ENCODE measurements at places on chromosomes 5 and 9.

DNA sequence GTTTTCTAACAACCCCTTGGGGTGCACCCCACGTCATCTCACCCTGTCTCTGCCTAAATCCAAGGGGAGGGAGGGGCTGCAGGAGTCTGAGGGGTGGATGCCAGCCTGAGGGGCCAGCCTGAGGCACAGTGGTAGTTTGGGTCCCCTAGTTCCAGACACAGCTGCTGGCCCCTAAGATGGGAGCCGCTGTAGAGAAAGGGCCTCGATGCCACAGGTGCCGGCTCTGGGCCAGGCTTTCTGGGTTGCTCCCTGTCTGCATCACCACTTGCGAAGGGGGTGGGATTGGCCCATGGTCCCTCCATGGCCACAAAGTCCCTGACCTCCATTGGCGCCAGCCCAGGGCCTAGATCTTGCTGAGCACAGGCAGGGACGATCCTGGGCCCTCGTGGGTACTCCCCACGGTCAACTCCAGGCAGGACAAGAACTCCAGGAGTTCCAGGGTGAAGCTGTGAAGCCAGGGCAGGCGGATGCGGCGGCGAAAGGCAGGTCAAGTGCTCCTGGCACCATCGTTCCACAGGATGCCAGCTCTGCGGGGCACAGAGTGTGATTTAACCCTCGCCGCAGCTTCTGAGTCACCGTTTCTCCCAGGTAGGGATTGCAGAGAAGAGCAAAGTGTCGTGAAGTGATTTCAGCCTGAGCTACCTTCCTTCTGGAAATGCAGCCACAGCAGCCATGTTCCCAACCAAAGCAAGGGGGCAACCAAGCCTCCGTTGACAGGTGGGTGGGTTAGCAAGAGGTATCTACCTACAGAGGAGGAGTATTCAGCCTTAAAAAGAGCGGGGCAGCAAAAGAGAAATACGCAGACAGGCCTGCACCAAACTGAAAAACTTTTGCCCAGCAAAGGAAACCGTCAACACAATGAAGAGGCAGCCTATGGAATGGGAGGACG lies 41.6 kb upstream of the EXOC3 start:
- DNase-seq, result no peak

DNA sequence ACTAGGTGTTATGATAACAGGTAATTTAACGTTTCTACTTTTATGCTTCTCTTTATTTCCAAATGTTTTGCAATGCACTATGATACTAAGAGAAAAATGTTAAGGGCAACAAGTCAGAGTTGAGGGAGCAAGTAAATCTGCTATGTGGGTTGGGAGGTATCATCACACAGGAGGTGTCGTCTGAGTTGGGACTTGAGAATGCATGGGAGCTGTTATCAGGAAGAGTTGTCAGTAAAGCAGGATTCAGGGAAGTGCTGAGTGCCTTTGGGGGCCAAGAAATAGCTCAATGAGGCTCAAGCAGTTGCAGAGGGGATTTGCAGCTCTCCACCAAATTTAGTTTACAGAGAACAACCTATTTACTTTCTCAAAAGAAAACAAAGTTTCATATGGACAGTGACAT lies 108.0 kb downstream of the PPP2R2B start:
- no peak for DNase-seq

GRCh38 chr9:13213337-13213736 lies 66.2 kb downstream of the MPDZ start:
- no peak for DNase-seq

GRCh38 chr5:139474890-139475791 lies 4.3 kb downstream of the SMIM33 start:
- DNase-seq, result peak; percentile 28

DNA sequence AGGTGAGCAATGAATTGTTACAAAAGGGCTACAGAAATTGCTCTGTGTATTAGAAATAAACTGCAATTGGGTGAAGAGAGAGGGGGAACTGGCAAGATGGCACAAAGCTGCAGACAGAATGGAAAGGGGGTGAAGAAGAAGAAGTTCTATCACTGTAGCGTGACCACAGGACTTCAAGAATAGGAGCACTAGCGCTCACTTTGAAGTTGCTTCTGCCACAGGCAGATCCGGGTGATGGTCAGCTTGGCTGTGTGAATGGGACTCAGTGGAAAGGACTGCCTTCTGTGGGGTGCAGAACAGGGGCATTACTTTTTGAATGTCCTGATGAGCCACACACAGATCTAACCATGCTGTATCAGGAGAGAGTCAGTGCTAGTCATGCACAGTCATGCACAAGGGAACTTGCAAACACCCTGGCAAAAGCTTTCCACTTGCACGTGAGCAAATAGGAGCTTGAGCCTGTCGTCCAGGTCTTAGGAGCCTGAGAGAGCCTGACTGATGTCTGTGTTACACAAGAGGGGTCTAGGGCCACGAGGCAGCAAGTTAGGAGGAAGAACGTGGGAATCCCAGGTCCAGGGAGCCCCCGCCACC lies 16.3 kb downstream of the IL5 start:
- DNase-seq, result no peak

DNA sequence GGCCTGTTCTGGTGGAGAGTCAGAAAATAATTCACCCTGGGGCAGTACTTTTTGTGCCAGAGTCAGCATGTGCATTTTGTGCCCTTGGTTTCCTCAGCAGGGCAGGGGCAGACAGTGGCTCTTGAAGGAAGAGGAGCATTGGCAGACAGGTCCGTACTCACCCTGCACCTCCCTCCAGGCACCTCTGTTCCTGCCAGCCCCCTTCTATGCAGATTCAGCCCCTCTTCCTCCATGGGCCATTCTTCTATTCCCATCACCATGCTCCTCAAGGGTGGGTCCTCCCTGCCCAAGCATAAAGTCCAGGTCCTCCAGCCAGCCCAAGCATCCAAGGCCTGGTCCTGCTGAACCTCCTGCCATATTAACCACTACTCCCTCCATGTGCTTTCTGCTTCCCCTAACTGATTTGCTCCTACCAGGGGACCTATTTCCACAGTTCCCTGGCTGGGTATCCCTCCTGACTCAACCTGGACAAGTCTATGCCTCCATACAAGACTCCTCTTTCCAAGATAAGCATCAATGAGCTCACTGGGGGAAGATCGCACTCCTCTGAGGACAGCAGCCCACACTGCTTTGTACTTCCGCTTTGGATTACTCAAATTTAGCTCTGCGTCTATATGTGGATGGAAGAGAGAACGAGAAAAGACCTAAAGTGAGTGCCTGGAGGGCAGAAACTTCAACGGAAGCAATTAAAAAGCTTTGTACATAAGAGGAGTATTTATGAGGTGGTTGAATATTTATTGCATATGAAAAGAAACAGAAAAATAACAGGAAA lies 9.3 kb upstream of the ACSL6 start:
- DNase-seq, result no peak

DNA sequence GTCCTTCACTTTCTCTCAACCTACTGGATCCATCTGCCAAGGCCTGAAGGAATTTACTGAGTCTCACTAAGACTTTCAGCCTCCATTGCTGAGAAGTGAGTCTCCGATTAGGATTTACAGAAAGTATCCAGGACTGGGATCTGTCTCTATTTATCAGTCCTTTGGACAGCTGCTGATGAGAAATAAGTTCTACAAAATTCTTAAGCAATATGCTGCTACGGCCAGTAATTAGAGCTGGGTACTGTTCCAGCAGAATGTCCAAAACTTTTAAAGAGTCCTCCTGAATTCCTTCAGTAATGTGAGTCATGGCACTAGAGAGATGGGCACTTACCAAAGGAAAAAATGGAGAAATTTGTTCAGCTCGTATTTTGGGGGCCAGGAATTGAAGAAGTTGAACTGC lies 5.9 kb downstream of the TEX10 start:
- no peak for DNase-seq

DNA sequence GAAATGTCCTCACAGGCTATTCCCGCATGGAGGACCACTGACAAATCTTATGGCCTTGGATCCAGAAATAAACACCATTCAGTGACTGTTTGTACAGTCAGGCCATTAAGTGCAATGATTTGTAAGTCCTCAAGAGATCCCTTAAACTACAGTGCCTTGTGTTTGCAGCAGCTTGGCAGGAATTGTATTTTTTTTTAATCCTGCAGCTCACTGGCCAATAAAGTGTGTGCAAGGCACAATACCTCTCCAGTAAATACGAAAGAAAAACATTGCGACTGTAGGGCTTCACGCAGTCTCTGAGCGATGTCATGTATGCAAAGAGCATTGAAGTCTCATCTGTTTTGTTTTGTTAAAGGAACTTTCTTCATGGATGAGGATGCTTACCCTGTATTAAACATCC lies 74.2 kb upstream of the TUSC1 start:
- DNase-seq, result no peak

DNA sequence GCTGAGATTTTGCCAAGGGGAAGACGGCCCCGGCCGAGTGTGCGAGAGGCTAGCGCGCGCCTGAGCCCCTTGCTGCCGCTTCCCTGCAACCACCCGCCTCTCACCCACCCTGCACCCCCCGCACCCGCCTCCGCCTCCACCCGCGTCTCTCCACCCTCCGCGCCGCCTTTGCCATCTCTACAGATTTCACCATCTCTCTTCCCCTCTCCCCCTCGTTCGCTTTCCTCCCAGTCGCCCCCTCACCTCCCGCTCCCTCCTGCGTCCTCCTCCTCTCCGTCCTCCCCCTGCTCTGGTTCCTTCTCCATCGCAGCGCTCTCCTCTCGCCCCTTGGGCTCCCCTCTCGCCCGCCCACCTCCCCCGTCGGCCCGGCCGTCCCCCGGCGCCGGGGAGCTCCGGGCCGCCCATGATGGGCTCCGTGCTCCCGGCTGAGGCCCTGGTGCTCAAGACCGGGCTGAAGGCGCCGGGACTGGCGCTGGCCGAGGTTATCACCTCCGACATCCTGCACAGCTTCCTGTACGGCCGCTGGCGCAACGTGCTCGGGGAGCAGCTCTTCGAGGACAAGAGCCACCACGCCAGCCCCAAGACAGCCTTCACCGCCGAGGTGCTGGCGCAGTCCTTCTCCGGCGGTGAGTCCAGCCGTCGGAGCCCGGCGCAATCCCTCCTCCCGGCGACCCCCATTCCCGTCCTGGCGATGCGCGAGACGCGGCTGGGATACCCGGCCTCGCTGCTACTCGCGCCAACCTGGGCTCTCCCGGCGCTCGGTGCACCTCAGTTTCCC lies at the start of gene PRDM12:
PRDM12 (plus strand) TSS at position 344 of the 778 bp plus-strand sequence; CDS start at position 404, 60 bp downstream.
- no peak for DNase-seq

DNA sequence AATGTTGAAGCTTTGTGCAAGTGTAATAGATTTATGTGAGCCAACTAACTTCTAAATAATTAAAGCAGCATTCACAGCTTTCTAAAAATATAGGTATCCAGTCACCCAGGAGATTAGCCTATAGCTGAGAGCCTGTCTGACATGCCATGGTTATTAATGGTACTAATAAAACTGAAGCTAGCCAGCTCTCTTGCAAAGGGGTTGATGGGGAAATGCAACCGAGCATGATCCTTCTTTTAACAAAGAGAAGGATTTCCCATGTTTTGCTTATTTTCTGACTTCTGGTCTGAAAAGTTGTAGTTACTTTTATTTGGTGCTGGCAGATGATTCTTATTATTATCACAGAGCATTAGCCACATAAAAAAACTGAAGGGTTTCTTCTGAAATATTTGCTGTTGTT lies 488.7 kb upstream of the CYLC2 start:
- no peak for DNase-seq

- DNase-seq, result no peak
Measured at GRCh38 chr5:52598968-52599367, 188.7 kb upstream of the ITGA1 start.

DNA sequence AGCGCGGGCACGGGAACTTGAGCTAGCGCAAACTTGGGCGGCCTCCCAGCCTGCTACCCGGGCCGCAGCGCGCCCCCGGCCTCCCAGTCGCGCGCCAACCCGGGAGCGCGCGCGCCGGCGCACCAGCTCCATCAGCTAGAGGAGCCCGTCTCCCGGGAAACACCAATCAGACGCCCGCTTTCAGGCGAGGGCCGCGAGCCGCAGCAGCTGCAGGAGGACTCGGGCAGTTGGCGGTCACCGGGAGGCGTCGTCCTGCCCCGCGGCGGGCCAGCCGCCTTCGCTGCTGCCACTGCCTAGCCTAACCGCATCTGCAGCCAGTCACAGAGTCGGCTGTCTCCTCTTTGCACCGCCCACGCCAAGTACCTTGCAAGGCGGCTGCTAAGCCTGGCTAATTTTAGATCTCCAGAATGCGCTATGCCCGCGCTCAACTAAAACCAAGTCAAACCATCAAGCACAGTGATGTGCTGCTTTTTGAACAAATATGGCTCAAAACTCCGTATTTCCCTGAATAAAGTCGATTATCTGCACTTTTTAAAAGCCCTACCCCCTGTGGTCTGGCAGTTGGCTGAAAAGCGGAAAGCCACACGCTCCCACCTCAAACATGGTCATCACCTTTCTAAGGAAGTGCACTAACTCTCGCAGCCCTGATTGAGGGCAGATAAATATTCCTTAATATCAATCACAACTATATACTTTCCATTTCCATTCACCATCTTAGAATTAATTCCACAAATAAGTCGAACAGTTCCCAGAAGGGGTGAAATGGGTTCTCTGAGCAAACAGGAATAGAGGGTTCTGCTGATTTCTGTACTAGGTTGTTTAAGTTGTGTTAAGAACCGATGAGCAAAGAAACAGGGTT lies 221.8 kb downstream of the MEF2C start:
- DNase-seq, result no peak

DNA sequence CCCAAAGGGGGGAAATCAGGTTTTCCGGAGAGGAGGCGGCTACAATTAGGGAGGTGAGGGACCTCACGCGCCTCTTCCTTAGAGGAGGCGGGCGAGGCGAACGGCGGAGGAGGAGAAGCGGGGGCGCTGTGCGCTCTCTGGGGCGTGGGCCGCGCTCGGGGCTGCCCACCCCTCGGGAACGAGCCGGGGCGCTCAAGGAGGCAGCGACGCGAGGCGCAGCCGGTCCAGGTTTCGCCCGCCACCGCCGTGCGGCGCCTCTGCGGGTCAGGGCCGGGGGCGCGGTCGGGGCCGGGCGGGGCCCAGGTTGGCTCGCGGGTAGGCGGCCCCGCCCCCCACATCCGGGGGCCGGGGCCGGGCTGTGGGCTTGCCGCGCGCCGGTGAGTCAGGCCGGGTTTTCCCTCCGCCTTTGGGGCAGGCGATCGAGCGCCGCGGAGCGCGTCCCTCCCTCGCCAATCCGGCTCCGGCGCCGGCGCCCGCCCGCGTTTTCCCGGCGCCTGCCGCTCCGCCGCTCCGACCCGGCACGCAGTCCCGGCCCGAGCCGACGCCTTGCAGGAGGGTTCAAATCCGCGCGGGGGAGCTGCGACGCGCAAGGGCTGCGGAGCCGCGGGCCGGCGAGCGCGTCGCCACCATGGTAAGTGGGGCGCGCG lies at the start of gene N4BP3:
N4BP3 (plus strand) TSS at position 392 of the 647 bp plus-strand sequence. CDS start 6,052 bp downstream, outside the sequence.
- DNase-seq, result peak; percentile 78

GRCh38 chr5:134758176-134758503 lies 439 bp upstream of the DDX46 start:
- no peak for DNase-seq

DNA sequence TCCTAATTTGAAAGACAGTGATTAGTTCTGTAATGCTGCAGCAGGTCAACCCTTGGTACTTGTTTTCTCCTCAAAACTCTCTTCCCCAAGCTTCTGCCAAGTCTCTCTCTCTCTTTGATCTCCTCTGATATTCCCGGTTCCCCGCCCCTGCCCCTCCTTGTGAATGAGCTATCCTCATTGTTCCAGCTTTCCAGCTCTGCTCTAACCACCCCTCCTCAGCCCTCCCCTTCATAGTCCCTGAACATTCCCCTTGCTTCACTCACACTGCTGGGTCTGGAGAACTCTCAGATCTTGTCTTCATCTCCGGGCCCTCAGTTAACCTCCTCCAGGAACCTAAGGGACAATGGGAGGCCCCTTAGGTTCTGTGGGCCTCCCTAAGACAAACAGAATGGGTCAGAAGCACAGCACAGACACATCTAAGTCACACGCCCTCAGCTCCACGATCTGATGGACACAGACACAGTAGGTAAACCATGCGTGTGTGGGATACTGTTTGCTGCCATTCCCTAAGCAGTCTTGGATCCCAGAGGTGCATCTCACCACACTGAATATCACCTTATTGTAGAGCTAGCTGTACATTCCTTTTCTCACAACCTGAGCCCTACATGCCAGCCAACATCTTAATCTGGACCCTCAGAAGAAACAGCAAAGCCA lies 17.4 kb upstream of the LARP1 start:
- DNase-seq, result no peak

Data from central memory CD4-positive, alpha-beta T cell (primary cell).